Memory B cell (primary cell): ENCODE measurements at places on chromosomes 11 and 22.

DNA sequence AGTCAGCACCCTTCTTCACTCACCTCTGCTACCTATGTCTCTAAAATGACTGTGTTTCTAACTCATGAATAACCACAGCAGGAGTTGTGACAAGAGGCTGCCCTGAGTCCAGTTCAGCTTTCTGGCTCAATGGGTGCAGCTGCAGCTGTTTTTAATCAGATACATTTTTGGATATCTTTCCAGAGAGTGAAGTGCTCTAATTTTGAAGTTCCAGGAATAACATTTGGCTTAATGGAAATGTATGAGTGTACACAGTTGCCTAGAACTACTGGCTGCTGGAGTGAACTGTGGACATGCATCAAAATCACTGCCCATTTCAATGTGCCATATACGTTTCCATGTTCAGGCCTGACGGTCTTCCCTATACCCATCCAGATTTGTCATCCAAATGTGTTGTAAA, 769.5 kb upstream of the ANO3 start:
- DNase-seq, result no peak

DNA sequence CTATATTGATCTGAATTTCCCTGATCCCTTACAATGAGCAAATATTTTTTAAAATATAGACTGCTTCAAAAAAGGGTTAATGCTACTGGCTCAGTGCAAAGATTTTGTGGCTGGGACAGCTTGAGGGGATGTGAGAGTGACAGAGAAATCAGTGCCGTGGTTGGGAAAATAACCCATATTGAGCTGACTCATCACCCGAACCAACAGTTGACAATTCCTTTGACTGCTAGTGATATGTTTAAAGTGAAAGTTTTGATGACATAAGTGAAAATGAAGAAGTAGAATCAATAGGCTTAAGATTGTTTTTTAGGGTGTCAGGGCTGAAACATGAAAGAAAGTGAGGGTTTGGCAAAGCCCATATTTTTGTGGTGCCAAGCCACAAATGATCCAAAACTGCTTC, 257.1 kb upstream of the TENM4 start:
- DNase-seq, result no peak

DNA sequence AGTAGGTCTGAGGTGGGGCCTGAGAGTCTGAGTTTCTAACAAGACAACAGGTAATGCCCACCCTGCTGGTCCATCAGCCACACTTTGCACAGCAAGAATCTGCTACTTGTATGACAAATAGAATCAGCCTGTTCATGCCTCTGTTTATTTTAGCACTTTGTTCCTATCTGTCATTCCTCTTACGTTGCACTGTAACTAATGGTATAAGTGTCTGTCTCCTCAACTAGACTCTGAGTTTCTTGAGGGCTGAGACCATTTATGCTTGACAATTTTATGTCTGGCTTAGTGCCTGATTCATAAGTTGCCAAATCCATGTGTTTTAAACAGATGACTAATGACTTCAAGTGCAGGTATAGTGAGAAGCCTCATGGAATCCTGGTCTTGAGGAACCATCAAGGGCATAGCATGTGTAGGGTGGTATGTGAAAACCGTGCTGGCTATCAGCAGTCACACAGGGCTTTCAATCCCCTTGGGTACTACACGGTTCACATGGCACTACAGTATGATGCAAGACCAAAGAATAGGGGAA, 209.7 kb downstream of the C11orf91 start:
- DNase-seq, result no peak

GRCh38 chr22:21938071-21938822, 14.4 kb downstream of the PPM1F start:
- peak; percentile 94 for DNase-seq

DNA sequence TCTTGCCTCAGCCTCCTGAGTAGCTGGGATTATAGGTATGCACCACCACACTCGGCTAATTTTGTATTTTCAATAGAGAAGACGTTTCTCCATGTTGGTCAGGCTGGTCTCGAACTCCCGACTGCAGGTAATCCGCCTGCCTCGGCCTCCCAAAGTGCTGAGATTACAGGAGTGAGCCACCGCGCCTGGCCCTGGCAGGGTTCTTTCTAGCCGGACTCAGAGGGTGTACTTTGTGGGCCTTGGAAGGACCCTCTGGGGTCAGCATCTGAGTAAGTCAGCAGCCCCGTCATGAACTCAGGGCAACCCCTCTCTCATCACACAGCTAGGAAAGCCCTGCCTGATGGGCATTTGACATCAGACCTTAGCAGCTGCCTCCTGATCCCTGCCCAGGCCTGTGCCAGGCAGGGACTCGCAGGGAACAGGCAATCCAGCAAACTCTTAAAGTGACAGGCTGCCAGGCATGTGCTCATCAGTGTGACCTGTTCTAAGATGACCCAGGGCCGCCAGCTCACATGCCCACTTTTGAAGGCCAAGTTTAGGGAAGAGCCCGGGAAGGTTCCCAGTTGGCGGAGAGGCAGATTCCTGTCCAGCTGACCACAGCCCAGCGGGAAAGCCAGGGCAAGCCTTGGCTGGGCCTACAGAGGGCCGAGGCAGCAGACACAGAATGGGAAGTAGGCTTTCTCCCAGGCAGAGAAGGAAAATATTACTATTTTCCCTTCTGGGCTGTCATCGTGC, 92.9 kb downstream of the MORC2 start:
- DNase-seq, result no peak

DNA sequence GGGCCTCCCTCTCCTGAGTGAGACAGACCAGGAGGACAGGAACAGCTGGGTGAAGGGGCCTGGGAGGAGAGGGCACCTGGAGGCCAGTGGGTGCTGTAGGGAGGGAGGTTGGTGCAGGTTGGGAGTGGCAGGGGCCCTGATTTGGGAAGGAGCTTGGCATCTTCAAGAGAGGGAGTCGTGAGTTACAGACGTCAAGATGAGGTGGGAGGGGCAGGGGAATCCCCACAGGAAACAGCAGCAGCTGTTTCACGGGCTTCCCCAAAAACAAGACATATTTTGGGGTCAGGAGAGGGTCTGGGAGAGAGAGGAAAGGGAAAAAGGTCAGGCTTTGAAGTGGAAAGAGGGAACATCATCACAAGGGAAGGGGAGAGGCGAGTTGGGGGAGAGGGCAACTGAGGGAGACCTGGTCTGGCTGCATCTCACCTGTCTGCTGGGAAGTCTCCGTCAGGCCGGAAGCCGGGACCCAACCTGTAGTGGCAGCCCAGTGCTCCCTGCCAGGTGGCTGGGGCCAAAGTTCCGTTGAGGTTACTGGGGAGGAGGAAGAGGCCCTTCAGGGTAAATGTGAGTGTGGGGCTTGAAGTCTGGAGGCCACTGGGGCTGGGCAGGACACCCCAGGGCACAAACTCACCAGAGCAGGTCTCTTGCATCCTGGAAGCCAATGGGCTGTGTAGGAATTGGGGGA, 4.4 kb downstream of the NAALADL1 start:
- peak; percentile 22 for DNase-seq

DNA sequence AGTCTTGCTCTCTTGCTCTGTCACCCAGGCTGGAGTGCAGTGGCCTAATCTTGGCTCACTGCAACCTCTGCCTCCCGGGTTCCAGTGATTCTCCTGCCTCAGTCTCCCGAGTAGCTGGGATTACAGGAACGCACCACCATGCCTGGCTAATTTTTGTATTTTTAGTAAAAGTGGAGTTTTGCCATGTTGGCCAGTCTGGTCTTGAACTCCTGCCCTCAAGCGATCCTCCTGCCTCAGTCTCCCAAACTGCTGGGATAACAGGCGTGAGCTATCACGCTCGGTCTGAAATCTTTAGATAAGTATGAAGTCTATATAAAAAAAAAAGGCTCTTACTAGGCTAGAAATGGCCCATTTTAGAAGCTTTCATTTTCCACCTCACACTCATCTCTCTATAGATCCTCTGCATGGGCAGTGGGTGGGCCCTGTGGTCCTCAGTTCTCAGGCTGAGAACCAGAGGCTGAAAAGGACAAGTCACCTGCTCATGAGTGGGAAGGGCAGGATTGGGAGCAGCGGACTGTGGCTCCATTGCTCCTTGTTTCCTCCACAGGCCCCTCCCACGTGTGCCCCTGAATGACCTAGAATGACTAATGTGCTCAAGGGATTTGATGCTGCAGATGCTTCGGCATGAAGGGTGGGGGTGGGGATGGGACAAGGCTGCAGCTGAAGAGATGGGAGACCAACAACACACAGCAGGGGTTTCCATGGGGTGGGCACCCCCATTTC, 19.8 kb upstream of the PRAME start:
- DNase-seq, result no peak

DNA sequence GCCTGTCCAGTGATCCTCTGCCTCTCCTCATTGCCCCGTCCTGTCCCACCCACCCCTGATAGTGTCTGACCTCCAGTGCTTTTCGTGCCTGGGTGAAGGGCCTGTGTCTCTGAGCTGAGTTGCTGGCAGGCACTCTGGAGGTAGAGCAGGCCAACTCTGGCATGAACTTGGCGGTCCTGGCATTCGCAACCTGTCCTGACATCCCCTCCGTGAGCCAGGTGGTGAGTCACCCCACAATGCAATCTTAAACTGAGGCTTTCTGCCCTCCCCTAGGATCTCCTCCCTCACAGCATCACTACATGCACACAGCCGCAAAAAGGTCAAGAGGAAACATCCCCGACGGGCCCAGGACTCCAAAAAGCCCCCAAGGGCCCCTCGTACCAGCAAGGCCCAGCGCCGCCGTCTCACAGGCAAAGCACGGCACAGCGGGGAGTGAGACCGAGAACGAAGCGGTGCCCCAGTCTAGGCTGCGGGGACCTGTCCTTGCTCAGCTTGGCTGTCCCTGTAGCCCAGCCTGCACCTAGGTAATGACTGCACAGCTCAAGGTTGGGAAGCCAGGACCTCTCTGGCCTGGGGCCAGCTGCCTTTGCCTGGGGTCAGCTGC, 4.9 kb downstream of the NOL12 start:
- DNase-seq, result no peak
